ENCODE measurements at places on chromosomes 5 and 9.

DNA sequence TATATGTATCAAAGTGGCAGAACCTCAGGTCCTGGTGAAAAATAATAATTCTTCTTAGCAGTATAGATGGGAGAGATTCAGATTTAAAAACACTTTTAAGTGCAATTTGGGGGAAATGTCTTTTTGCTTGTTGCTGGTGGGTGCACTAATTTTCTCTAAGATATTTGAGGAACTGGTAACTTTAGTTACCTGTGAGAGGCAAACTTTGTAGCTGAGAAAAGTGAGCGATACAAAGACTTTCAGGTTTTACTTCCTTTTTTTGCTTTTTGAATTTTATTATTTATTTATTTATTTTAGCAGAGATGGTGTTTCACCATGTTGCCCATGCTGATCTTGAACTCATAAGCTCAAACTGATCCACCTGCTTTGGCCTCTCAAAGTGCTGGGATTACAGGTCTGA, 303.1 kb upstream of the PTGER4 start:
- no peak for DNase-seq

DNA sequence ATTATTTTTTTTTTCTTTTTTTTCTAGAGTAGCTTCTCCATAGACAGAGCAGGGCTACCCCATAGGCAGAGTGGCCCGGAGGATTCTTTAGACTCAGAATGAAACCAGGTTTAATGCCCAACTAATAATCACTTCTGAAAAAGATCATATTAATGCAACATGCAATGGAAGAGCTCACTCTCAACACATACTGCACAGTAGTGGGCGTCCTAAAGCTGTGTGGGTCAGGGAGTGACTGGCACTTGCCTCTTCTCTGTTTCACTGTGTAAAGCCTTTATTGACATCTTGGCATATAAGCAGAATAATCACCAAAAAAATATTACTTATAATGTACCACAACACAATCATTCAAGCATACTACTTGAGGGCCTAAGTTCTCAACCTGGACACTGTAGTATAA, 11.1 kb downstream of the PWWP2A start:
- DNase-seq = no peak

DNA sequence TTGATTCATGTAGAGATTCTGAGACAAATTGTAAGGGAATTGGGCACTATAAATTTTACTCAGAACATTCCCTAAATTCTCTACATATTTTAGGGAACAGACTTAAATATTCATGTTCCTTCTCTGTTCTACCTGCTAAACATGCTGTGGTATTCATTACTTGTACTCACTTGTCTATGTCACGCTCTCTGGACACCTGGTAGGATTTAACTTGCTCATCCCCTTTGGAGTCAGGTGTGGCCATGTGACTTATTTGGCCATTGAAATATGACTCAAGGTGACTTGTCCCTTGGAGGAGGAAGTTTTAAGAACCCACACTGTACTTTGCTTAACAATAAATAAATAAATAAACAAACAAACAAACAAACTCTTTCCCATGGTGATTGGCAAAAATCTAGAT, 2258.8 kb upstream of the WWC1 start:
- DNase-seq = no peak

DNA sequence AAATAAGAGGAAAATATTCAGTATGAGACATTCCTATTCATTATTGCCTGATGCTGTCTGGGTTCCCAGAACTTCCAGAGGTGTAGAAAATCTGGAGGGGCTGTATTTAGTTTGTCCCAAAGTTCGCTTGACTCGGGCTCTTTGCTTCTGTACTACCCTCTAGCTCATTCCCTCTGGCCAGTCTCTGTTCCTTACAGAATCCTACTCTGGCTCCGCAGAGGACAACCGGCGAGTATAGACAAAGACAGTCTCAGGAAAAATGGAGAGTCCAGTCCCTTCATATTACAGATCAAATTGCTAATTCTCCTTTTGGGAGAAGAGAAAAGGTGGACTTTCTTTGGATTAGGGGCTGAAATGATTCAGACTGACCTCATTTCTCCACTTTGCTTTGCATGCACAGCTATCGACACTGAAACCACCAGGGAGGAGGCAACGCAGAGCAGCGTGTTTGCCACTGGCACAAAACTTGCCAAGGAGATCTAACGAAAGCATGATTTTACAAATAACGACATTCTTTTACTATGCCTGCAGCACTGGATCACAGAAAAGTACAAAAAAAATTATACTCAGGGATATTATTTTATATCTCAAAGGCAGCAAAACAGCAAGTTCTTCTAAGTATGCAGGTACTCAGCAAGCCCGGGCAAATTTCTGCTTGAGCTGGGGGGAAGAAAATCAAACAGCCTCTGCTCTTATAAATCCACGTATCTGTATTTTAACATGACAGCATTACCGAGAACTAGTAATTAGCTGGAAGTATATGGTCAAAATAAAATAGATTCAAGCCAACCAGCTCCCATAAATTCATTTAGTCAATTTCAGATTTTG, 279.7 kb downstream of the NPR3 start:
- no peak for DNase-seq

- no peak for DNase-seq
Measured at GRCh38 chr9:133897675-133898074, 94.4 kb downstream of the VAV2 start.

DNA sequence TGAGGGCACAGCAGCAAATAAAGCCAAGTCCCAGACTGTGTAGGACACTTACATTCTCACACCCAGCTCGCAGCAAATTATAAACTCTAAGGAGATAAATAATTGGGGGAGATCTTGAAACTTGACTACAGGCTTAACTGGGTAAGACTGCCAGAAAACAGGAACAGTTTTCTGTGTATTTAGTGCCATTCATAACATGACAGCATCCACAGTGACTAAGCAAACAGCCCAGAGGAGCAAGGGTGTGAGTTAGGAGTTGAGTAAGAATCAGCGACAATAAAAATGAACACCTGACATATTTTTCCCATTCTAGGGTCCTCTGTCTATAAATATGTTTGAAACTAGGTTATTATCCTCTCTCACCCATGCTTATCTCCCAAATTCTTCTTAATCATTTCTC, 370.9 kb upstream of the WWC1 start:
- DNase-seq = no peak

DNA sequence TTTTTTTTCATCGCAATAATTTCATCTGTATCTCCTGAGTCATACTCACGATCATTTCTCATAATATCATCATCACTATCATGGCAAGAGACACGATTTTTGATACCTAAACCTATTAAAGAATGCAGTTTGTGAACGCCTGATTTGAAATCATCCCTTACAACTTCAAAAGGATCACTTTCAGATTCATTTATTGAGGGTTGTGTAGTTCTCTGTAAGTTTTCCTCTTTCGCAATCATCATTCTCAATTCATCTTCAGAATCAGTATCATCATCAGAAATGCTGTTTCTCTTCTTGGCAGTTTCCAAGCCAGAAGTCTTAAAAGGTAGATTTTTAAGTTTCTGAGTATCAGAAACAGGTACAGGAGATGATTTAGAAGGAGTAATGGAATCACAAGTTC, 9.7 kb downstream of the NOL8 start:
- no peak for DNase-seq

- DNase-seq = no peak
Measured at GRCh38 chr9:97593960-97594359, 39.2 kb downstream of the TSTD2 start.

GRCh38 chr9:132044176-132044875, 35.3 kb downstream of the MED27 start:
- no peak for DNase-seq

- DNase-seq = peak; percentile 93
Measured at GRCh38 chr5:154038707-154039457, at the start of the genes FAM114A2 and MFAP3. Gene FAM114A2, minus strand, starts transcription at chr5:154038910. Its CDS starts 3,957 bp downstream, at chr5:154034953. Gene MFAP3, plus strand, starts transcription at chr5:154038967. Its CDS starts 10,756 bp downstream, at chr5:154049723.
